Cortex of kidney (tissue), 1 donor: ENCODE measurements at places on chromosomes 5 and 9.

DNA sequence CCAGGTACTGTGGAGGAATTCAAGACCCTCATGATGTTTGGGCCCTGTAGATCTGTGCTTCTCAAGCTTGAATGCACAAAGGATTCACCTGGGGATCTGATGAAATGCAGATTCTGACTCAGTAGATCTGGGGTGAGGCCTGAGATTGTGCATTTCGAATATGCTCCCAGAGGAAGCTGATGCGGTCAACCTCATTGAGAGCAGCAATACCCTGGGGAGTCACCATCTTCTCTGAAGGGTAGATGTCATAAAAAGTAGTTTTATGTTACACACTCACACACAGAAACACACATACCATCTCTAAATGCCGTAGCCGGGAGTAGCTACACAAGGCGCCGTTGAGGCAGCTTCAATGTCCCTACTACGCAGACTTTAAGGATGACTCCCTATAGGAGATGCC lies 55.8 kb upstream of the CPEB4 start:
- DNase-seq = no peak

DNA sequence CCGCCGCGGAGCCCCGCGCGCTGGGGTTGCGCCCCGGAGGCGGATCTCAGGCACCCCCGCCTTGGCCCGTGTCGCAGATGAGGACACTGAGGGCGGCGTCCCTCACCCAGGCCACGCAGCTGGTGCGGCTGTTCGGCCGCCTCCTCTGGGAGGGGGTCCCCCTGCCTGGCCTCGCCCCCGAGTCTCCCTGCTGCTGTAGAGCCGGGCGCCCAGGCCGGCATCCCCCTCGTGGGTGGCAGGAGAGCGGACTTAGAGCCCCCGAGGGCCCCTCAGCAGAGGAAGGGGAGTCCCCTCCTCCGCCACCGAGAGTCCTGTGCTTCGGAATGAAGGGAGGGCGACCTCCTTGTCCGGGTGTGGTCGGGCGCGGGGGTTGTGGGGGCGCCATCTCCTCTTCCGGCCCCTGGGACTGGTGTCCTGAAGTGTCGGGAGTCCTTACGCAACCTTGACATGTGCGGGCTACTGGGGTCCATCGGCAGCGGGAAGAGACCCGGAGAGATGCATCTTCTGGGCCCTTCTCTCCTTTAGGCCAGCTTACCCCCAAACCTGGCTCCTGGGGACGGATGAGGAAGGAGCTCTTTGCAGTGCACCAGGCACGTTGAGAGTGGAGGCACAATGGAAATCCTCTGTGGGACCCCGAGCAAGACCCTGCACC lies 11.7 kb upstream of the EXOSC2 start:
- DNase-seq = no peak

DNA sequence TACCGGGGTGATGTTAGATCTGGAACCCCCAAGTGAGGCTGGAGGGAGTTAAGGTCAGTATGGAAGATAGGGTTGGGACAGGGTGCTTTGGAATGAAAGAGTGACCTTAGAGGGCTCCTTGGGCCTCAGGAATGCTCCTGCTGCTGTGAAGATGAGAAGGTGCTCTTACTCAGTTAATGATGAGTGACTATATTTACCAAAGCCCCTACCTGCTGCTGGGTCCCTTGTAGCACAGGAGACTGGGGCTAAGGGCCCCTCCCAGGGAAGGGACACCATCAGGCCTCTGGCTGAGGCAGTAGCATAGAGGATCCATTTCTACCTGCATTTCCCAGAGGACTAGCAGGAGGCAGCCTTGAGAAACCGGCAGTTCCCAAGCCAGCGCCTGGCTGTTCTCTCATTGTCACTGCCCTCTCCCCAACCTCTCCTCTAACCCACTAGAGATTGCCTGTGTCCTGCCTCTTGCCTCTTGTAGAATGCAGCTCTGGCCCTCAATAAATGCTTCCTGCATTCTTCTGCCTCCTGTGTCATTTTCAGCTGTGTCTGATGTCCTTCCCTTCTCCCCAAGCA lies 2.3 kb upstream of the MYOZ3 start:
- DNase-seq = no peak

DNA sequence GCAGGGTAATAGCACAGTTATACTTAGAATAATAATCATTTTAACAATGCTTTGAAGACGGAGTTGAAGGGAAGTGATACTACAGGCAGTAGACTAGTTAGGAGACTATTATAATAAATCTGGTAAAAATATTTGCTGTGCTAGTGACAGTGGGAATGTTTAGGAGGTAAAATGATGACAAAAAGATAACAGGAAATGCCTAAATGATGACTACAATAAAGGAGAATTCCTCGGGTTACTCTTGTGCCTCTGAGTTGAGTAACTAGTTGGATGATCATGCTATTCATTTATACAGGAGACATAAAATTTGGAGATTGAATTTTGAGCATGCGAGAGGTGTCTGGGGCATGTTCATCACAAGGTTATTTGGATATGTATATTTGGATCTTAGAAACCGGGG lies 32.2 kb upstream of the PAM start:
- no peak for DNase-seq

- no peak for DNase-seq
These were observed 58.0 kb downstream of the PLAC8L1 start for GRCh38 chr5:146047396-146047795.
